ENCODE measurements at places on chromosomes 3 and 15.

- DNase-seq = no peak
Observed at GRCh38 chr3:23698652-23699313, 107.0 kb upstream of the UBE2E1 start.

DNA sequence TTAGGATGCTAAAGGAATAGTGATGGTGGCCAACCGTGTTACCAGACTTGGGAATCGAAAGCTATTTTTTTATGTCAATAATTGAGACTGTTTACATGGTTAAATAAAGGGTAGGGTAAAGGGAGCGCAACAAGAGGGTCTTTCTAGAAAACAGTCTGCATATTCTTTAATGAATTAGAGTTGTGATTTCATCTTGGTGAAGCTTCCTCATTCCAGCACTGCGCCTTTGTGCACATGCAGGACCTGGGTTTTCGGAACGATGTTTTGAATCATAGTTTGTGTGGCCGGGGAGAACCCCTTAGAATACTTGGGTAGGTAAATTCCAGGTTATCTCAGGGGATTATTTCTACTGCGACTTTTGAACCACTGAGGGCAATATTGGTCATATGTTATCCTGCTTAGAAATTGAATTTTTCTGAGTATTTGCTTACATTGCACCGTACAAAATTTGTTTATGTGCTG is 1.3 kb downstream of the PIK3CA start:
- no peak for DNase-seq

GRCh38 chr3:141030296-141030695 is 20.9 kb upstream of the SPSB4 start:
- no peak for DNase-seq

DNA sequence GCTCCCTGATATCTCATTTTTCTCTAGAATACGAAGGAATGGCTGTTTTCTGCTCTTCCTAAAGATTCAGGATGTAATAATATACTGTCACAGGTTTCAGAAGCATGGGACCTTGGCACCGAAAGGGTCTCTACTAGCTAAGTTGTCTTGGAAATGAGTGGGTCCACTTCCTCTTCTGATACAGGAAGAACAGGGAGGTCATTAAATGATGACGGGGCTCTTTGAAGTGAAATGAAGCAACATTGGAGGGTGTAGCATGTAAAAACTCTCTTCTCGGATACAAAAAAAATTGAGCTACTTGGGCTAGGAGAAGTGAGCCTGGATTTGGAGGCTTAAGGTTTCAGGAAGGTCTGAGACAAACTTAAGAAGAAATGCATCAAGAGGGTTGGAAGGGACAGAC is 349.8 kb upstream of the TPRG1 start:
- no peak for DNase-seq
